GM04503 (cell line): ENCODE measurements at places on chromosomes 6 and 20.
A peak's percentile ranks its signal among the peaks of the same experiment; 100 is the strongest.

GRCh38 chr6:134105940-134106339 lies 53.5 kb upstream of the SLC2A12 start:
- no peak for DNase-seq

- DNase-seq = no peak
These were observed 71.8 kb upstream of the HINT3 start for GRCh38 chr6:125884634-125885371.

DNA sequence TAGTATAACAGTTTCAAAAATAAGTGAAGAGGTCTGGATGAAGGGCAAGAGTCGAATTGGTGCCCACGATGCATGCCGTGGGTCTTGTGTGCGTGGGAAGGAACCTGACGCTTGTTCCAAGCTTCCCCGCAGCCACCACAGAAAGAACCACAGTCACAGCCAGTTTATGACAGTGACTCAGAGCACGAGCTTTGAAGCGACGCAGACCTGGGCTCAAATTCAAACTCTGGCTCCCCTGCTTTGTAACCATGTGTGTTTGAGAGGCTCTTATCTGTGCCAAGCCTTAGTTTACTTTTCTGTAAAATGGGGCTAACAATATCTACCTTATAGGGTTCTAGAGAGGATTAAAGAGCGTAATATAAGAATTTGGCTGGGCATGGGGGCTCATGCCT lies 65.5 kb downstream of the SYNJ2 start:
- DNase-seq = no peak

DNA sequence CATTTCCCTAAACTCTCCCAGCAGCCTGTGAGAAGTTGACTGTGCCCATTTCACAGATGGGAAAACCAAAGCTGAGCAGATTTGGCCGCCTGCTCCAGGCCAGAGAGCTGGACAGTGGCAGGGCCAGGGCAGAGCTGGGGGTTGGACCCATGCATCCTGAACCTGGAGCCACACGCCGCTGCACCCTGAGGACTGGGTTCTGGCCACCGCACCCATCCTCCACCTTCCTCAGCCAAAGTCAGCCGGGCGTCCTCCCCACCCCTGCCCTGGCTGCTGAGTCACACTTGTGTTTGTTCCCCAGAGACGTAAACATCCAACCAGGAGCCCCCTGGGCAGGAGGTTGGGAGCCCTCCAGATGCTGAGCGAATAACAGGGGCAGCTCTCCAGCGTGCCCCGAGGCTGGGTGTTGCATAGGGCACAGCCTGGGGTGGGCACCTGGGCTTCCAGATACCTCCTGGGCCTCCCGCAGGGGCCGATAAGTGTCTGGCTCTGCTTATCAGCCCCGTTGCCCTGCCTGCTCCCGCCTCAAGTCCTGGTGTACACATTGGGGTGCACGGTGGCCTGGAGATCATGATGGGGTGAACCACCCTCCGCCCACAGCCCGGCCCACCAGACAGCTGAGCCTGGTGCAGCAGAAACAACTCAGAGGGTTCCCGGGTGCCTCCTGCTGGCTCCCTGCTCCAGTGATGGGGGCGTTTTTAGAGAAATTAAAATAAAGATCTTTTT lies 23.8 kb downstream of the RBM38 start:
- no peak for DNase-seq

GRCh38 chr6:31158863-31159855 lies 770 bp downstream of the TCF19 start:
- no peak for DNase-seq

GRCh38 chr20:25197183-25197869 lies 1.8 kb downstream of the ENTPD6 start:
- DNase-seq = no peak

- no peak for DNase-seq
These were observed 53.0 kb upstream of the GPR6 start for GRCh38 chr6:109925075-109925474.

GRCh38 chr6:109454496-109455436 lies 806 bp downstream of the MICAL1 start:
- no peak for DNase-seq

DNA sequence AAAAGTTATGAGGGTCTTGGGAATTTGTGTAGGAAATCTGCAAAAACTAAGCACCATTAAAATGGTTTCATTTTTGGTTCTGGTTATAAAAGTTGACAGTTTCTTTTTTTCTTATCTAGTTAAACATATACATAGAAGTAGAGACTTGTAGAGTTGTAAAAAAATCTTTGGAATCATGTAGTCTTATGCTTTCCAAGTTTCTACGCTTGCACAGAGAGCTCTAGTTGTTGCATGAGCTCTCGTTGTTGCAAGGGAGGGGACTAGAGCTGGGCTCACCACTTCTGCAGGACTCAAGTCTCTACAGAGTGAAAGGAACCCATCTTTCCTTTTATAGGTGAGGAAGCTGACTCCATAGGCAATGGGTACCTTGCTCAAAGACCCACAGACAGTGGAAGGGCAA lies 21.6 kb upstream of the CCN2 start:
- no peak for DNase-seq

DNA sequence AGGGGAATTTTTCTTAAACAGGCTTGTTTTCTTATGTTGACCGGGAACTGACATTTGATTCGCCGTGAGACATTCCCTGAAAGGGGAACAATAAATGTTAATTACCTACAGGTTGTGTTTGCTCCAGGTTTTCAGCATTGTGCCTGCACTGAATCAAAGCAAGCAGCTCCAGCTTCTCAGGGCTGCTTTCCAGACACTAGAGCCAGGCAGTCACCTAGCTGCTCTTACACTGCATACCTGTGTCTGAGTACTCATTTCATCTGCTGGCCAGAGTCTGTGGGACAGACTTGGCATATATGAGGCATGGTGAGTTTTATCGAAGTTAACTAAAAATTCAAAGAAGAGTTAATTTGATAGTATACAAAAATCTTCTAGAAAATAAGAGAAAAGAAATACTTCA lies 951.8 kb upstream of the MAP3K7 start:
- no peak for DNase-seq

- DNase-seq = peak; percentile 47
These were observed 7.7 kb downstream of the TPMT start for GRCh38 chr6:18147160-18147559.

GRCh38 chr6:139198529-139199288 lies 63.8 kb downstream of the HECA start:
- DNase-seq = no peak

GRCh38 chr6:133337308-133337707 lies 96.2 kb downstream of the EYA4 start:
- DNase-seq = no peak

DNA sequence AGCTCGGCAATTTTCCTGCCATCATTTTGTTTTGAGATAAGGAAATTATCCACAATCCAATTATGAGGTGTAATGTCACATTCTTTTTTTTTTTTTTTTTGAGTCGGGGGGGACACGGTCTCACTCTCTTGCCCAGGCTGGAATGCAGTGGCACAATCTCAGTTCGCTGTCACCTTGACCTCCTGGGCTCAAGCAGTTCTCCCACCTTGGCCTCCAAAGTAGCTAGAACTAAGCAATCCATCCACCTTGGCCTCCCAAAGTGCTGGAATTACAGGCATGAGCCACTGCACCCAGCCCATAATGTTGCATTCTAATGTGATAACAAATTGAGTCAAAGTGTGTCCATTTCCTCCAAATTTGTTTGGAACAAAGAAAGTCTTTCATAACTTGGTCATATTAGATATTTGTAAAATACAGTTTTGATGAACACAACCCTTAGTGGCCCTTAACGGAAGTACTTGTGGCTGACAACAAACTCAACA lies 144.1 kb upstream of the AFDN start:
- no peak for DNase-seq

- DNase-seq = no peak
These were observed 299.9 kb upstream of the BMP2 start for GRCh38 chr20:6467562-6467961.

DNA sequence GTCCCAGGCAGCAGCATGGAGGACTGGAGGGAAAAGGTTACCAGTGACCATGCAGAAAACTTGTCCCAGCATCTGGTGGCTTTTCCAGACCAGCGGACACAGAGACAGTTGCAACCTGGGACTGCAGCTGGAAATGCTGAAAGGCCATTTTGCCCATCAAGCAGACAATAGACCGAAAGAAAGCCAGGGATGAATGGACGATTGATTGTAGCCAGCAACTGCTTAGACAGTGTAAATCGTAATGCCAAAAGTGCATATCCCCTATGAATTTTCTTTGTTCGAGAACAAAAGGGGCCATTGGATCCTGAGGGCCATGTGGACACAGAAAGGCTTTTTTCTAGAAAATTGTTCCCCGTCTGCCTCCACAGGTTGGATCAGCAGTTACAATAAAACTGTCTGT lies 115.7 kb downstream of the MBOAT1 start:
- no peak for DNase-seq

GRCh38 chr6:42933205-42933604 lies 3.9 kb downstream of the CNPY3 start:
- no peak for DNase-seq

- no peak for DNase-seq
These were observed 28.7 kb downstream of the RALGAPA2 start for GRCh38 chr20:20683481-20684321.

DNA sequence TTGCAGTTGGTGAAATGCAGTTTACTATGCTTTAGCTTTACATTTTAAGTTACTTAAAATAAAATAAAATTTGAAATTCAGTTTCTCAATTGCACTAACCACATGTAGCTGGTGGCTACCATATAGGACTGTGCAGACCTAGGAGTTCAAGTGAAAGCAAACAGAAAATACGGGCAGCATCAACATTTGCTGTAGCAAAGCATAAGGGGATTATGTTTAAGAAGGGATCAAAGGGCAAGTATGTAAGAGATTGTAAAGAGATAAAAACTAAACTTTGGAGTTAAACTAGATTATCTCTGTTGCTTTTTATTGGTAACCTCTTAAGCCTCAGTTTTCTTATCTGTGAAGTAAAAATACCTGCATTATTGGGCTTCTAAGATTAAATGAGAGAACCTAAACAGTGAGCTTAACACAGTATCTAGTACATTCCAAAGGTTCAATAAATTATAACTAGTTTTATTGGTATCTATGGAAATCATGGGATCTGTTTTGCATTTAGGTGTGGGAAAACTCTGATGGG lies 81.2 kb downstream of the SPTLC3 start:
- no peak for DNase-seq

- no peak for DNase-seq
These were observed 29.6 kb upstream of the SMIM26 start for GRCh38 chr20:18537651-18538050.

DNA sequence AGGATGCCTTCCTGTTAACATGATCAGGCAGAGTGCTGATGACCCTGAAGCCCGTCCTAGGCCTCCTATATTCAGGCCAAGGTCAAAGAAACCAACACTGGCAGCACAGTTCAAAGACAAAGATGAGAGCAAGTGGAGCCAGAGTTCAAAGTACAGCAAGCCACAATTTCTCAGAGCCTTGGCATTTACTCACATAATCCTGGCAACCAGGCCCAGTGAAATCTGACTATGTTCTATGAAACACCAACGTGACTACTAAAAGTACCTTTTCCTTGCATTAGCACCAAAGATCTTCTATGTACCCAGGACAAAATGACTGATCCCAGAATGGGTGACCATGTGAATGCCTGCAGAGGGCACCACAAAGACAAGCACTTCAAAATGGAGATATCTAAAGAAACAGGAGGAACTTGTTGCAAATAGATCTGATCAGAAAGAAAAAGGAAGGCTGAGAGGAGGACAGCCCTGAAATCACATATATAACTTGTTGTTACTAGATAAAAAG lies 3.9 kb downstream of the NFS1 start:
- DNase-seq = no peak

GRCh38 chr6:79307321-79308036 lies 73.0 kb upstream of the HMGN3 start:
- no peak for DNase-seq

GRCh38 chr20:58518896-58519593 lies 3.8 kb upstream of the APCDD1L start:
- DNase-seq = no peak

DNA sequence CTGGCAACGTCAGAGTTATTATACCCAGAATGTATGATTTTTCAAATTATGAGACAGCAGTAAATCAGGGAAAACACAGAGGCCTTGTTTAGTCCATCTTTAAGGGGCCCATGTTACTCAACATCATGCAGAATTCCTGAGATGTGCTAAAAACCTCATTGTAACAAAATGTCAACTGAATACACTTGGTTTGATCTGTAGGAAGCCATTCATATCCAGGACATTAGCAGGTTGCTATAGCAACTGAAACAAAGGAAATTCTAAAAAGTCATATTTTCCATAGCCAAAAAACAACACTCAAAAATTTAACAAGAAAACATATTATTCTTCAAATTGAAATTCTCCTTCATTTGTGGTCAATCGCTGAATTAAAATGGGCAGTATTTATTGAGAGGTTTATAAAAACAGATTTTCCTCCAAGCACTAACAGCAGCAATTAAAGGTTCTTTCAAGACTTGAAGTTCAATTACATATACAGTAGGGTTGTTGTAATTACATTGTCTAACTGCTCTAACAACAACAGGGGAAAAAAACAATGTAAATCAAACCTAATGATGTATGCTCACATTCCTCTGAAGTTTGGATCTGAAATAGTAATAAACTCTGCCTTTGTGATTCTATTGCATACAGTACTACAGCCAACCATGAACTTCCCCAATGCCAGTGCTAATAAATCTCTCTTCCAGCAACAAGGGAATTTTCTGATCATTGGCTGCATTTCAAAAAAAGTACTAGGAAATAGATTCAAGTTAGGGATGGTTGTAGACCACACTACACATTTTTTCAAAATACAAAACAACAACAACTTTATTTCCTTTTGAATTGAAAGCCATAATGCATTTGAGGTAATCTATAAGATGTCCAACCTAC lies 34.9 kb downstream of the COL12A1 start:
- DNase-seq = no peak

DNA sequence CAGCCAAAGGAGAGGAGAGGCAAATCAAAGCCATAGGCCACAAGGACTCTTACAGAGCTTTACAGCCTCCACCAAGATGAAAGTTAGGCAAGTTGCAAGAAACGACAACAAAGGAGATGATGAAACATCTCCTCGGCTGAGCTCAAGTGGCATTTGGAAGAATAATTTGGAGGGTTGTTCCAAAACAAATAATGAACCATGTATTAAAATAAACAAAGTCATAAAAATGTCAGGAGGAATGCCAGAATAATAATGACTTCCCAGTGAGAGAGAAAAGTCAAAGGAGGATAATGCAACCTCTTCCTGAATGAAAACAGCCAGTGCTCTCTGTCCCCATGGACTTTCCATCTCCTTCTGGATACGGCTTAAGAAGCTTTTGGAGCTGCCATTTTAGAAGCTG lies 371.4 kb upstream of the ID4 start:
- DNase-seq = peak; percentile 86

- no peak for DNase-seq
These were observed 68.2 kb downstream of the MTFR2 start for GRCh38 chr6:136181861-136182260.

- peak; percentile 57 for DNase-seq
These were observed 42.2 kb upstream of the DSE start for GRCh38 chr6:116328528-116328903.

GRCh38 chr6:88609983-88610382 lies 353.4 kb downstream of the RNGTT start:
- DNase-seq = no peak
